Kidney capillary endothelial cell (primary cell): ENCODE measurements at places on chromosomes 6 and 20.

- DNase-seq, result no peak
These were observed 4.5 kb downstream of the BCAS4 start for GRCh38 chr20:50799176-50799889.

- no peak for DNase-seq
These were observed 597 bp downstream of the ADA start for GRCh38 chr20:44650771-44651433.

DNA sequence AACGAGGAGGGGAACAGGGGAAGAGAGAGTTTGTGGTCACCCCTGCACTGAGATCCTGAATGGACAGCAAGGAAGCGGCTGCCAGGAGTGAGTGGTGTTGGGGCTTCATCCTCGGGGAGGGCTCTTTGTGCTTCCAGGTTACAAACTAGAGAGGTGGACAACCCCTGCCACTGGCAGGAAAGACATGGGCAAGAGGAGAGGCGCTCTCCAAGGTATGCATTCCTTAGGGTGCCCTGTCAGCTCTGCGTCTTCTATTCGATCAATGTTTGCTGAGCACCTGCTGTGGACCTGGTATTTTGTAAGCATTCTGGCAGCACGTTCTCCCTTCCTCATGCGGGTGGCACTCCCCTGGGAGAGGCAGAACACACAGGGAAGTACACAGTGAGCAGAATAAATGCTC is 93.6 kb downstream of the CDH4 start:
- DNase-seq, result no peak

- no peak for DNase-seq
These were observed 4.5 kb downstream of the TMEM14A start for GRCh38 chr6:52675372-52675771.

DNA sequence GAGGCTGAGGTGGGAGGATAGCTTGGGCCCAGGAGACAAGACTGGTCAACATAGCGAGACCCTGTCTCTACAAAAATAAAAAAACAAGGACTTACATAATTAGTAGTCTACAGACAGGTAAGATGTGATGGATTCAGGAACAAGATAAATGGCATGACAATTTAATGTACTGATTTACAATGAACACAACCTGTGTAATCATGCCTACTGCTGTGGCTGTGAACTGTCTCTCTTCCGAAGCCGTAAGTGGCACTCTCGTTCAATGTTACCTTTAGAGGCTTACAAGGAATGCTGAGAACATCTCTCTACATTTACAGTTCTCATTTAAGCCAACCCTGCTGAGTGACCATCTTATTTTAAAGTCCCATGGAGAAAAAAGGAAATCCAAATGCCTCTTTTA is 134.8 kb upstream of the PRDM1 start:
- DNase-seq, result no peak

DNA sequence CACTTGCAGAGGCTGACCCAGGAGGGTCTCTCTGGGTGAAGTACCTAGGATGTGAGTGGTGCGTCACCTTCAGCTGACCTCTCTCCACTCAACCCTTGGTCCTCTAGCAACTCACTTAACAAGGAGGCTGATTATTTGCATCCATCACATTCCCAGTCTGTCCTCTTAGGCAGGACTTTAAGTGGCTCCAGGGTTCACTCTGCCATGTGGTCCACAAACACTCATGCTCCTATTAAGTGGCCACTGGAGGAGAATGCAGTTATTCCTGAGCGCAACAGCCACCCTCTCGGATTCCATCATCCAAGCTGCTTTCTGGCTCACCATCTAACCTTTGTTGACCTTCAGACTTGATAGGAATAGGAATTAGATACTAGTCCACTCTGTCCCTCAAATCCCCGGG is 61.1 kb upstream of the SCAF8 start:
- no peak for DNase-seq

- DNase-seq, result no peak
These were observed 147.1 kb downstream of the MTHFD1L start for GRCh38 chr6:151012321-151013294.

DNA sequence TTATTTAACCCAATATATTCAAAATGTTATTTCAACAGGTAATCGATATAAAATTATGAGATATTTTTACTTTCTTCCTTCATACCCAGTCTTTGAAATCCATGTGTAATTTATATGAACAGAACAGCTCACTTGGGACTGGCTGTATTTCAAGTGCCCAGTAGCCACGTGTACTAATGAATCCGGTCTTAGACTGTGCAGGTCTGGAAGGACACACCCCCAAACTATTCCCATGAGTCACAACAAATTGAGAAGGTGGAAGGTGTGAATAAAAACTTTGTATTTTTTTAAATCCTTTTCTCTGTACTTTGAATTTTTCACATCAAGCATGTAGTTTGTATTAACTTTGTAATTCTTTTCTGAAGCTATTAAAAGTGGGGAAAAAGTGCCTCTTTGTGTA is 2.8 kb downstream of the UNC5CL start:
- no peak for DNase-seq

DNA sequence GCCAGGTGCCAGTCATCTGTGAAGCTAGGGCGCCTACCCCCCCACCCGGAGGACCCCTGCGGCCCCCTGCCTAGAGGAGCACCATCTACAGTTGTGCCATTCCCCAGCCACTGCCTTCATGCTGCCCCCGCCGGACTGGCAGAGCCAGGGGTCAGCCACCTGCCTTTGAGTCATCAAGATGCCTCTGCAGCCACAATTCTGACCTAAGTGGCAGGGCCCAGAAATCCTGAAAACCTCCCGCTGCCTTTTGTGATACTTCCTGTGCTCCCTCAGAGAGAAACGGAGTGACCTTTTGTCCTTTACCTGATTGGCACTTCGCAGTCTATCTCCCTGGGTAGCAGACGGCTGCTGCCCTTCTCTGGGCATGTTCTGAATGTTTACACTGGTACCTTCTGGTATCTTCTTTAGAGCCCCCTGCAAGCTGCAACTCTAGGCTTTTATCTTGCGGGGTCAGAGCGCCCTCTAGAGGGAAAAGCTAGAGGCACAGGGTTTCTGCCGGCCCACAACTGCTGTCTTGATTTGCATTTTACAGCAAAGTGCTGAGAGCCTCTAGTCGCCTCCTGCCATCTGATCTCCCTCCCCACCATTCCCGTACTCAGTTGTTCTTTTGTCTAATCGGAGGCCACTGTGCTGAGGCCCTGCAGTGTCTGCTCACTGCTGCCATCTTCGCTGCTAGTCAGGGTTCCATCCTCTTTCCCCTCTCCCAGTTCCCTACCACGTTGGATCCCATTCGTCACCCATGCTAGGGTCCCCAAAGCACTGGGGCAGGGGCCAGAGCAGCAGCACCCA is 26.9 kb downstream of the SPATA2 start:
- DNase-seq, result peak; percentile 57

GRCh38 chr20:10225439-10226060 is 6.9 kb downstream of the SNAP25 start:
- no peak for DNase-seq

GRCh38 chr6:166441325-166442078 is 58.8 kb upstream of the MPC1 start:
- DNase-seq, result no peak

GRCh38 chr20:12276011-12276673 is 358.4 kb downstream of the BTBD3 start:
- no peak for DNase-seq

DNA sequence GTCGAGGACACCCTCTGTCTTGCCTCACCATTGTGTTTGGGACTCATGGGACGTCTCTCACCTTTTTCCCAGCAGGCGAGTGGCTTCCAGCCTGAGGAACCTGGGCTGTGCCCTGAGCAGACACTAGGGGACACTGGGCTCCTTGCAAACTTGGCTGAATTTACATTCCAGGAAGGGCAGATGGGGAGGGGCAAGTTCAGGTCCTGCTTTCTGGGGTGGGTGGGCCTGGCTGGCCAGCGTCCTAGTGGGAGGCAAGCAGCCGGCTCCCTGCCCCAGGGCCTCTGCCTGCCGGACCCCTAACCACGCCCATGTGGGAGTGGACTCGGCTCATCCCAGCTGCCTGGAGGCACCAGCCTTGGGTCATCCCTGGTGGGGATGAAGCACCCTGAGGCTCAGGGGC is 48.2 kb upstream of the MLN start:
- DNase-seq, result no peak

- no peak for DNase-seq
These were observed 178.6 kb downstream of the BACH2 start for GRCh38 chr6:90118069-90118468.

DNA sequence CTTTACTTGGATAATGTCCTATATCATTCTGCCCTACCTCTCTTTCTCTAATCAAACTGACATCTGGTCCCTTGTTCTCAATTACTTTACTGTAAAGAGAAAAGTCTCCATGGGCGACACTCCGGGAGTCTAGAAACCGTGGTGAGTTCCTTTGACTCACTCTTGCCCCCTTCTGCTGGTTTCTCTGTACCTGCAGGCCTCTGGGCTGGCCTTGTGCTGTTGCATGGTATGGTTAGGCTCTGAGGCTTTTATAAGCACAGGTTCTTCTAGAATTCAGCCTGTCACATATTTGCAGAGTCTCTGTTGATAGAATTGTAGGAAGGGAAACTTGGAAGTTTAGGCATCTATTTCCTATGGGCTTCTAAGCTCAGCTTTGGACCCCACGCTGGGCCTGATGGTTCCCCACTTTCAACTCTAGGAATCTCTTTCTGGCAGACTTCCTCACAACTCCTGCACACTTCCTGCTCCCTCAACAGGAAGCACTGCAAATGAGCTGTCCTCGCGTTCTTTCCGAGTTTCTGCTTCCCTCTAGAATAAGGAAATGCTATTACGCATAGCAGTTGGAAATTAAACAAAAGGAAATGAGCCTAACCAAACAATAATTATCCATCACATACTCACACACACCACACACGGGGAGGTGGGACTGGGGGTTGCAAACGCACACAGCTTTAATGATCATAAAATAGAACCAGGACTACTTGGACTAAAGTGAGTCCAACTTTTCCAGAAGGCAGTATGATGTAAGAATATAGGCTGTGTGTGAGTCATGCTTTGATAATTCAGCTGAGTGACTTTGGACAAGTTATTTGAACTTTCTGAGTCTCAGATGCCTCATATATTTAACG is 683.3 kb downstream of the QKI start:
- peak; percentile 97 for DNase-seq

GRCh38 chr6:168711049-168711640 is 270.2 kb downstream of the SMOC2 start:
- no peak for DNase-seq

- DNase-seq, result no peak
These were observed 13.1 kb downstream of the JAG1 start for GRCh38 chr20:10660661-10661060.

DNA sequence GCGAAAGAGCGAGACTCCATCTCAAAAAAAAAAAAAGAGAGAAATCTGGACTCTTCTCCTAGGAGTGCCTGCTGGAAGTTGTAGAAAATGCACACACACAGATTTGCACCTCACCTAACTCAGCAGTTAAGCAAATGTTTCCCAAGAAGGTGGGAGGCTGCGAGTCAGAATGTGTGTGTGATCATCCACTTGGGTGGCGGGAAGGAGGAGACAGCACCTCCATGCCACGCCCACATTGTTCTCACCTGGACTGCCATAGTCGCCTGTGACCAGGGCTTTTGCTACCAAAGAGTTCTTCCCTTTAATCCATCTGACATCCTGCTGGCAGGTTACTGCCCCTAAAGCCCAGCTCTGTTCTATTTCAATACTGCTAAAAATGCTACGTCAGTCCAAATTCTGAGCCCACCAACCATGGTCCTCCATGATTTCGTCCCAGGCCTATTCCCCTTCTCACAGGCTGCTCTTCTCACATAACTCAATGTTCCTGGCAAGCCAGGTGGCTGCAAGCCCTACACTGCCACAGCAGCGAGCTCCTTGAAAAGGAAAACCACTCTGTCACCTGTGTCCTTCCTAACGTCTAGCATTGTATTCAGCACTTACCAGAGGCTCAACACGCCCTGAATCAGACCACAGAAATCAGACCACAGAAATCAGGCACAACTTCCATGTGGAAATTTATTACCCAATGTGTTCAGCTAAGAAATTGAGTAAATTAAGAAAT is 77.5 kb downstream of the PSMG4 start:
- DNase-seq, result no peak

GRCh38 chr6:72411872-72412708 is 209.8 kb upstream of the KCNQ5 start:
- DNase-seq, result peak; percentile 75

GRCh38 chr6:13004601-13005000 is 288.0 kb downstream of the PHACTR1 start:
- no peak for DNase-seq

DNA sequence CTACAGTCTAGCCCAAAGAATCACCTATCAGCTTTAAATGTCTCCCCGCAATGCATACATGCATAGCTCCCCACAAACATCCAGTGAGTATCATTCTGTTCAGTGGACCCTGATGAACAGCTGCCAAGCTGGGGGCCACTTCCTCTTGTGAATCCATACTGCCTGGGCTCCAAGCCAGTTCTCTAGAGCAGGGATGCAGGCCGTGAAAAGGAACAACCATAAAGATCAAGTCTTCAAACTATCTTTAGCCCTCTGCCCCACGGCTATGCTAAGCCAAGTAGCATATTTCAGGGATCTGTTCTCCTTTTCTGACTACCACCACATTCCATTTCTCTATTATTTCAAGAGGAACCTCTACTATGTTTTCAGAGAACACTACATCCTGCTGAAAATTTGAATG is 191.7 kb upstream of the BTBD3 start:
- DNase-seq, result no peak

DNA sequence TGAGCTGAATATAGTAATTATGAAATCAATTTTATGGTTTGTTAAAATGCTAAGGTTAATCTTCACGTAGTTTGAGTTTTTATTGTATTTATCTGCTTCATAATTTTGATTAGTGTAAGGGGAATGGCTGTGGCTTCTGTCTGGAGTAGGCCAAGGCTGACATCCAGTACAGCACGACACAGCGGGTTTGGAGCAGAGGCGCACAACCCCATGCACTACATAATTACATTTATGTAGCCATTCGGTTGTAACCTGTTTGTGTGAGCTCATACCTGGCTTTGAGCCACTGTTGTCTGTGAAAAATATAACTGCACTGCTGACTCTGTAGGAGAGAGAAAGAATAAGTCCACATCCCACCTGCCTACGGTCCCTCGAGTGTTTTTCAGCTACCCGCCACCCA is 615.5 kb downstream of the EYS start:
- no peak for DNase-seq

DNA sequence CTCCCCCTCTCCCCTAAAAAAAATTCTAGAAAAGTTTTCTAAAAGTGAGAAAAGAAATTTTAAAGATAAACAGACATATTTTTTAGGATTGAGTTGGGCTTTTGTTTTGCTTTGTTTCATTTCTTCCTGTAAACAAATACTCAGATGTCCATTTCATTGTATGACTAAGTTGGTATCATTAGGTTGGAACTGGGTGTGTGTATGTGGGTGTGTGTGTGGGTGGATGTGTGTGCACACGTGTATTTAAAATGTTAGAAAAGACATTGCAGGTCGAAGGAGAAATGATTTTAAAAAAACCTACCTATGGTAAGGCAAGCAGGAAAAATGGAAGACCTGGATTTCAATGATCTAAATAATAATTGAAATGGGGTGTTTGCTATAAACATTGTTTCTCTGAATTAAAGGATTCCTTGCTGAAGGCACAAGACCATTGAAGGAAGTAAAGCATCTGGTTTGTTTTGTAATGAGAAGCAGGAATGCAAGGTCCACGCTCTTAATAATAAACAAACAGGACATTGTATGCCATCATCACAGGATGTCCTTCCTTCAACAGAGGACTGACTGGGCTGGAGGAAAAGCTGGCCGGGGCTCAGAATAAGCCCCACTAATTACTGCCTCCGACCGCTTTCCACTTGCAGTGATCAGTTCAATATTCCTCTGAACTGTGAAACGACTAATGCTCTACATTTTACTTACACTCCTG is 996 bp upstream of the PRDM1 start:
- peak; percentile 81 for DNase-seq

- no peak for DNase-seq
These were observed 153.4 kb downstream of the MBOAT1 start for GRCh38 chr6:20058912-20059311.

GRCh38 chr6:71048320-71049164 is 91.7 kb upstream of the B3GAT2 start:
- DNase-seq, result no peak
